ENCODE measurements at places on chromosomes 1 and 21. TPM values are rescaled to one million over a fixed set of nuclear protein-coding genes. Genes with fewer than 3 reads are reported as not detected.

The TMEM82 gene
- not detected for total RNA-seq

The CADM3 gene
- total RNA-seq = not detected

The SLC1A7 gene
- not detected for total RNA-seq

The OR2L5 gene
- total RNA-seq = not detected

The FAM131C gene
- total RNA-seq = 5.6 TPM

The CFHR3 gene
- not detected for total RNA-seq
